Right ventricle myocardium superior (tissue), 1 donor: ENCODE measurements at places on chromosomes 2 and 18.

- no peak for DNase-seq
These were observed 5.3 kb downstream of the LHCGR start for GRCh38 chr2:48750128-48750739.

DNA sequence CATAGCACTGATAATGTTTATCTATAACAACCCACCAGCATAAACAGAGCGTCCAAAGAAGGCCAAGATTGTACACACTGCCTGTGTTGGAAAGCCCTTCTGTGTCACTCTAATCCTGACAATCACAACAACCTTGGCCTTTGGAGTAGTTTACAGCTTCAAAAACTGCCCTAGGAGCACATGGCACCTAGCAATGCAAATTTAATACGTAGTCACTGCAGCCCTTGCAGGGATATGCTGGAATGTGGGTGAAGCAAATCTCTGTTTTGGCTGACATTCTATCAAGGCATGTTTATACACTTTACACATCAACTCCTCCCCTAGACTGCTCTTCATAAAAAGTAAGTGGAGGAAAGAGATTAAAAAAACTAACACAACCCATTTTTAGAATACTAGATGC, 66.8 kb downstream of the GRB14 start:
- no peak for DNase-seq

- DNase-seq: no peak
These were observed 1341.3 kb upstream of the PIK3C3 start for GRCh38 chr18:40613721-40614120.

DNA sequence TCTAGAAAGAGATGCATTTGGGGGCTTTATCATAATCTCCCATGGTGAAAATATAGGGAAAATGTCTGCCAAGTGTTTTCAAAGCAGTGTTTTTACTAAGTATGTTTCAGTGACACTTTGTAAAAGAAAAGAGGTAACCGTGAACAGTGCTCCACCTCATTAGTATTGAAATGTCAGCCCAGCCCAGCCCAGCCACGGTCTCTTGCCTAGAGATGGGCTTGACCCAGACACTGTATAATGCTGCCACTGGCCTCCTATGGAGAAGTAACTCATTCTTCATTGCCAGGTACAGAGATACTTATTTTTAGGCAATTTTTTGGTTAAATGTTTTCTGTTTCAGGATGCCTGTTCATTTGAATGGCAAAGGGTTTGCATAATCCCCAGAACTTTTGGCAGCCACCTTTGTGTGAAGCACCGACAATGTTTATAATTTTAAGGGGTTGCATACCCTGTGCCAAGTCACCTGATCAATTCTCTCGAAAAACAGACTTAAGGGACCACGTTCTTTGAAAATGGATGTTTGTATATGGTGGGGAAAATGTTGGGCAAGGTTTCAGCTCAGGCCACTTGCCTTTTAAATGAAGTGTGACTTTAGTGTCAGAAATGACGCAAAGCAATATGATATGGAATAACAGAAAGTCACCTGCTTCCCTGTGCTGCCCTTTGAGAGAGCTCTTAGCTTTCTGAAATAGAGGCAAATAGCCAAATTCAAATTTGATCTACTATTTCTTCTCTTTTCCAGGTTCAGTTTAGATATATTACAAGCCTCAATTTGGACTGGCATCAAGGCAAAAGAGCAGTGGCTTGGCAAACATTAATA, 314.5 kb upstream of the RGPD4 start:
- DNase-seq: no peak

DNA sequence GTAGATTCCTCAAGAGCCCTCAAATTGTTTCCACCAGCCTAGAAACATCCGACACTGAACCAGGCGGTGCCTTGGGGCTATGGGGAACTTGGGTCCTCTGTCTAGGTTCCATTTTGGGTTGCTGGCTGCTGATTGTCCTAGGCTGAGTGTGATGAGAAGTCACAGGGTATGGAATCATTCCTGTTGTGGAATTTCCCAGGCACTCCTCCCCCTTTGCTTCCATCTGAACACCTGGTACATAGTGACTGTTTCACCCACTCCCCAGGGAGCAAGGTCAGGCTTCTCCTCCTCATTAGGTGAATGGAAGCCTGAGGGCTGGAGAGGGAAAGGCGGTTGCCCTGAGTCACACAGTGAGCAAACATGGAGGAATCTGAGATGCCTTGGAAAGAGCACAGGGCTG, 4.5 kb downstream of the KIF3C start:
- no peak for DNase-seq

- DNase-seq: no peak
These were observed 294.9 kb upstream of the STON1 start for GRCh38 chr2:48235076-48235475.

DNA sequence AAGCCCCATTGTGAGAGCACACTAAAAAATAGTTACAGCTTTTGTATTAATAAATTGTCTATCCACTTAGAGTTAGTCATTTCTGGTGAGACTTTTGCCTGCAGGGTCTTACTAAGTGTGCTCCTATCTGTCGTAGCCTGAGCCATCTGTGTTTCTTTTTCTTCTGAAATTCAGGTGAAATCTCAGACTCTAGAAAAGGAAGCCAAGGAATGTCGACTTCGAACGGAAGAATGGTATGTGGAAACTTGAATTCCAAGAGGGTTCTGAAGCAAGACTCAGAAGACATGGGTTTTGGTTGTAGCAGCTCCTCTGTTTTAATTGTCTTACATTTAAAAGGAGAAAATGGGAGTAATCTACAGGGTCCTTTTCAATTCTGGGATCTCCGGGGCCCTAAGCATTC, 70.0 kb upstream of the STON1 start:
- no peak for DNase-seq

DNA sequence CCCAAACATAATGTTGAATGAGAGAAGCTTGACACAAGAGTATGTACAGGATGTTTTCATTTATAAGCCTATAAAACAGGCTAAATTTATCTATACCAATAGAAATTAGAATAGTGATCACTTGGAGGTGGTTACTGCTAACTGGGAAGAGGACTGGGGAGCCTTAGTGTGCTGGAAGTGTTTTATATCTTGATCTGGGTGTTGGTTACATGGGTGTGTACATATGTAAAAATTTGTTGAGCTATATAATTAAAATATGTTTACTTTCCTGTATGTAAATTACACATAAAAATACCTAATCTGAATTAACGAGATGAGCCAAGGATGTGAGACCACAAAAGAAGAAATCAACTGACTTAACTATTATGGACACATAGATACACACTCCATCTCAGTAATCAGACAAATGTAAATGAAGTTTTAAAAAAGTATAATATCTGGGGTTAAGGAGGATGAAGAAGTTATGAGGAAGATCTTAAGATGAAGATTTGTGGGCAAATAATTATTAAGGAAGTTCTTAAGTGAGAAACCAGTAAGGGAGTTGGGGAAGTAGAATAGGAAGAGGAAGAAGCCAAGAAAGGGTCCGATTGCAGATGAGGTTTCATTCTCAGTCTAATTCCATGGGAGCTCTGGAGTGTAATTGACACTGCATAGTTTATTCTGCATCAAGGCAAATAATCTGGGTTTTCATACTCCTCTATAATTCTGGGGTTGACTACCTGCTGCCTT, 32.3 kb upstream of the NABP1 start:
- no peak for DNase-seq

DNA sequence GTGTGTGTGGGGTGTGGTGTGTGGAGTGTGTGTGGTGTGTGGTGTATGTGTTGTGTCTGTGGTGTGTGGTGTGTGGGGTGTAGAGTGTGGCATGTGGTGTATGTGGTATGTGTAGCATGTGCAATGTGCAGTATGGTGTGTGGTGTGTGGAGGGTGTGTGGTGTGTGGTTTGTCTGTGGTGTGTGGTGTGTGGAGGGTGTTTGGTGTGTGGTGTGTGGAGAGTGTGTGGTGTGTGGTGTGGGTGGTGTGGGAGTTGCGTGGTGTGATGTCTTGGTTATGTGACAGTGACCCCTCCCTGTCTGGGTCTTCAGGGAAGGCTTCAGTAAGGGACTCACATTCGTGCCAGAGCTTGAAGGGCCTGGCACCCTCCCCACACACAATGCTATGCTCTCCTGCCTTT, 718.2 kb upstream of the SOX11 start:
- no peak for DNase-seq

GRCh38 chr2:42996528-42996927, 204.1 kb upstream of the HAAO start:
- DNase-seq: no peak

GRCh38 chr2:128341621-128342020, 23.0 kb upstream of the HS6ST1 start:
- no peak for DNase-seq

DNA sequence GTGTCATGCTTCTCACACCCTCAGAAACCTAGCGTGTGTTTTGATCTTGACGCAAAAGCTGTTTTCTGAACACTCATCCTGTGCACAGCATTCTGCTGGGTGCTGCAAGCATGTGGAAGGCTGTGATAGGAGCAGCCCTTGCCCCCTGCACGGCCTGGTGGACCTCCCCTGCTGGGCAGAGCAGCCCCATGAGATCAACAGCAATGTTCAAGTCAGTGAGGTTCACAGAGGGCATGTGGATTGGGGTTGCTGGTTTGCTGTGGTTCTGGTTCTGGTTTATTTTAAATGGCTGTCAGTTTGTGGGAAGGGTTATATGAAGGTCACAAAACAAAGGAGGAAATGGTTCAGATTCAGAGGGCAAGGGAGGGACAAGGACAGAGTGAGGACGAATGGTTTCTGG, 71.3 kb downstream of the SOWAHC start:
- DNase-seq: no peak

DNA sequence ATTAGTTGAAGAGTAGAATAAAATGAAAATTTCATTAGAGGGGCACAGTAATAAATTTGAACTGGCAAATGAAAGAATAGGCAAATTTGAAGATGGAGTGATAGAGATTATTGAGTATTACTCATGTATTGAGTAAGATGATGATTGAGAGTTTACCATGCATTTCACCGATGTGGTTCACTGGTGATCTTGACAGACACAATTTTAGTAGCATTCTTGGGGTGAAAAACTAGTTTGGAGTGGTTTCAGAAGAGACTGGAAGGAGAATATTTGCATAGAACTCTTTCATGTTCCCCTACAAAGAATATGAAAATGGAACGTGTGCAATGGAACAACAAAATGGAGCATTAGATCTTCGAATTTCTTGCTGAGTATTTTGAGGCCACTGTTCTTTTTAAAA, 121.4 kb downstream of the ASXL3 start:
- DNase-seq: no peak

GRCh38 chr2:43274055-43274454, 47.6 kb upstream of the ZFP36L2 start:
- DNase-seq: no peak

DNA sequence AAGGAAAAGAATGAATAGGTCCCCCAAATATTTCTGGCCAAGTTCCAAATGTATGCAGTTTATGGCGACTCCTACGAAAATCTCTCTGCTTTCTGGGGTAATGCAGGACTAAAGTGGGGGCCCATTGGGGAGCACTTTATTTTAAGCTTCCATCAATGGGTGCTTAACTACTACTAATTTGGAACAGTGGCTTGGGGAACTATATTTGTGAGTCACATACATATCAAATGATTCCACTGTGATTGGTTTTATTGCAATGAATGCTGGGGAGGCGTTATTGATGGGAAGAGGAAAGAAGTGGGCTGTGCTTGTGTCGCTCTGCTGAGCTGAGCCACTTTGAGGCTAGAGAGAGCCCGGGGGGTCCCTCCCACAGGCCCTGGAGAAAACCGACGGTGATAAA, 560.4 kb upstream of the SALL3 start:
- no peak for DNase-seq

- no peak for DNase-seq
These were observed 27.7 kb upstream of the ZNF638 start for GRCh38 chr2:71303849-71304248.

- no peak for DNase-seq
These were observed 111.0 kb downstream of the B3GNT2 start for GRCh38 chr2:62306751-62307468.

DNA sequence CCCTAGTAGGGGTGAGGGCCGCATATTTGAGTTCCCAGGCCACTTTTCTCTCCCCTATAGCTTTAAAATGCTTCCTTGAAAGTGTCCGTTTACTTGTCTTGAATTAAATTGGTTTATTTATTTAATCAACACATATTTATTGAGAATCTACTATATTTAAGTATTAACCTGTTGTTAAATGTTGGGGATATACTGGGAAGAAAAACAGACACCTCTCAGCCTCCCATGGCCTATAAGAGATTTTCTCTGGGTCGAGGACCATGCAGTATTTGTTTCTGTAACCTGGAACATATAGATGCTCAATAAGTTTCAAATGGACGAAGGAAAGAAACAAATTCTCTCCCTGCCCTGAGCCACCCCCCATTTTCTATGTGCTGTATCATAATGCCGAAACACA, 98.6 kb downstream of the INSIG2 start:
- DNase-seq: no peak

DNA sequence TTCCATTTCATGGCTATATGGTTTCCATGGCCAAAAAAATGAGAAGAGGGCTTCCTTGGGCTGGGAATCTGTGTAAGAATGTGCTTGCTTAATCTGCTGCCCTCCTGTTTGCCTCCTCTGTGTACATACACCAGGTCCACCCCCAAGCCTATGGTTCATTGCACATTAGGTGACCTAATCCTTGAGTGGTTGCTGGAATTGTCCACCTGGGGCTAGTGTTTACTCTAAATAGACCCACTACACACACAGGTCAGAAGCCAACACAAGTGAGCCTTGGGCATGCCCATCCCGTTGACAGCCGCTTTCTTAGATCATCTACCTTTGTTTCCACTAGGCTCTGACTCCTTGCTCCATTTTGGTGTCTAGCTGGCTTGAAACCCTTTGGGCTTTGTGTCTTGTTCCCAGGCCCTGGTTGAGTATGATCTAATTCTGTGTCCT, 59.2 kb upstream of the ATL2 start:
- no peak for DNase-seq

- no peak for DNase-seq
These were observed 3.2 kb upstream of the SERPINE2 start for GRCh38 chr2:224042191-224042696.

DNA sequence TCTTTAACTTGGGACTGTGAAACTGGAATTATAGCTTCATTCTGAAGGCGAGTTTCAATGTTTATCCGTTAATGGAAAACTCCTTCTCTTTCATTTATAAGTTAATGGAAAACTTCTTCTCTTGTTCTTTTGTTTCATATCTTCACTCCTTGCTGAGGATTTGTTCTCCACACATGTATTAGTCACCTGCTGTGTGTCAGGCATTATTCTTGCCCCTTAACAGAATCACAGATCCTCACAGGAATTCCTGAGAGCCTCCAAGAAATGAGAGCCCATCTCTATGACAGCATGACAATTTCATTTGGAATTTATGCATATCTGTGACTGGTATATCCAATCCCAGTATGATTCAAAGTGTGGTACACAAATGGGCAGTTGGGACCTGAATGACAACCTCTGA, 545.8 kb downstream of the BCL11A start:
- DNase-seq: no peak

- DNase-seq: no peak
These were observed 116.9 kb downstream of the RND3 start for GRCh38 chr2:150370561-150370960.

- DNase-seq: no peak
These were observed 39.8 kb downstream of the HRH4 start for GRCh38 chr18:24500217-24500616.

- DNase-seq: no peak
These were observed 97.9 kb upstream of the ZNF516 start for GRCh38 chr18:76592981-76593381.

- no peak for DNase-seq
These were observed 183.8 kb upstream of the MSH6 start for GRCh38 chr2:47599171-47599570.

- no peak for DNase-seq
These were observed at the start of gene TMEM163 for GRCh38 chr2:134718817-134719814. Gene TMEM163, minus strand, starts transcription at chr2:134719000.
